ENCODE measurements at places on chromosomes 2 and 18.

- DNase-seq, result no peak
Measured at GRCh38 chr2:9092383-9093282, 89.1 kb upstream of the MBOAT2 start.

DNA sequence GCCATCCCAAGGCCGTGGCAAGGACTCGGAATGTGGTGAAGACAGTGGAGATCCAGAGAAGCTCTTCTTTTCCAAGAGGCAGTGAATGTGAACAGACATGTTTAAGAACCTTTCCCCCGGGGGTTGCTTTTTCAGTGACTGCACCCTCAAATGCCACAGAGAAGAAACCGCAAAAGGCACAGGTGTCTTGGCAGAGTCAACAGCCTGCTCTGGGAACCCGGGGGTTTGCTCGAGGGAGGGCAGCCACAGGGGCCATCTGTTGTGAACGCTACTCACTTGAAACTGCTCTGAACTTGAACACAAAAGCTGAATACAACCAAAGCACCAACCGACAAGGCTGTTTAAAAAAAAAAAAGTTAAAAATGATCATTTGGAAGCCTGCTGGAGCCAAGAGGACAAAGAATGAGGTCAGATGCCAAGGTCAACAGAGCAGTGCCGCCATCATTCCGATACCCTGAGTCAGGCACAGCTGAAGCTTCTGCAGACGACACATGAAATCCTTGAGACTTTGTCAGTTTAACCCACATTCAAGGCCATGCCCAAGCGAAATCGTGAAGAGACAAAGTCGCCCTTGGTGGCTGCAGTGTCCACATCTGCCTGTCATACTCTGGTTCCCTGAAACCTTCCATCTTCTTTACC lies 47.4 kb downstream of the PSMG2 start:
- DNase-seq, result no peak

- no peak for DNase-seq
Measured at GRCh38 chr2:98823196-98824170, 92.6 kb upstream of the MGAT4A start.

DNA sequence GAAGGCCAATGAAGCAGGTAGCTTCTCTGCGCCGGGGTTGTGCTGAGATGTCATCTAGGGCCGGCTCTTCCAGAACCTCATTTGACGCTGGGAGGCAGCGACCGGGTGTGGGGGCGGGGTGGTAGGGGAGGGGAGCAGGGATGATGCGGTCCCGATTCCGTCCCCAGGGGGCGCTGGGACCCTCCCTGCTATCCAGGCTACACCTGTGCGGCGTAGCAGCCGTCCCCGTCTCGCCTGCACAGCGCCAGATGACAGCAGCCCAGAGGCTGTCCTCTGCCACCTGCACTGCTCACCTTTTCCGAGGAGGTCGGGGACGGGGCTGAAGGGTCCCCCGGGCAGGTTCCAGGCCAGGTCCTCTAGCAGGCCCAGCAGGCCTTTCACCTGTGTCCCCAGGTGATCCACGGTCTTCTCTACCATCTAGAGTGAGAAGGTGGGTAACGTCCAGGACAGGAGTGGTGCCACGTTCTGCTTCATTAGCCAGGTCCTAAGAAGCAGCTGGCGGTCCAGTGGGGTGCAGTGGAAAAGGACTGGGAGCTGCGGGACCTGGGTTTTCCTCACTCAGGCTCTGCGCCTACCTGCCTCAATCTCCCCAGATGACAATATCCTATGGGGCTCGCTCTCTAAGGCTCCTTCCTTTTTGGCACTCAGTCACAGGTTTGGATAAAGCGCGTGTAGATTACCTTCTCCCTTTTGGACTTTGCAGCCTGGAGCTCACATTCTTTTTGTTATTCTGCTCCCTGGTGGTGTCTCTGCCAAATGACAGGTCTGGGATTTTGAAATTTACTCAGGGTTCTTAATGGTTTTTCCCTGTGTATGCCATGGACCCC lies 56.0 kb upstream of the RAB6C start:
- no peak for DNase-seq

GRCh38 chr2:23940718-23941620 lies 706 bp downstream of the UBXN2A start:
- peak; percentile 52 for DNase-seq

Data from activated CD8-positive, alpha-beta memory T cell treated with anti-CD3 and anti-CD28 coated beads for 48 hours (primary cell).